Activated CD4-positive, alpha-beta T cell treated with anti-CD3 and anti-CD28 coated beads, Interleukin-2, amount 50 U/mL, for 48 hours (primary cell): ENCODE measurements at places on chromosomes 3 and 15.
A peak's percentile ranks its signal among the peaks of the same experiment; 100 is the strongest.

DNA sequence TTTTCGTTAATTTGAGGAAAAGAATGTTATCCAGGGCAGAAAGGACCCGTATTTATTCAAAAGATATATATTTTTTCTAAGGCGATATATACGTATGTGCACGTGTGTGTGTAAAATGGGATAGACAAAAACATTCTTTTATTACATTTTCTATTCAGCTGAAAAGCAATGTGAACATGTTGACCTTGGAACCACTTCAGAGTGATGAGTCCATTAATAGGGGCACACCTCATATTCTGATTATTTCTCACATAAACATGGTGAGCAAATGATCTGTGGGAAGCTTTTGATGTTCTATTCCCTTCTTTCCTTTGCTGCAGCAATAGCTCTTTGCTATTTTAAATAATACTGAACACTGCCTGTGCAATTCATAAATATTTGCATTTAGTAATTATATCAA lies 87.6 kb downstream of the SYNPR start:
- no peak for DNase-seq

DNA sequence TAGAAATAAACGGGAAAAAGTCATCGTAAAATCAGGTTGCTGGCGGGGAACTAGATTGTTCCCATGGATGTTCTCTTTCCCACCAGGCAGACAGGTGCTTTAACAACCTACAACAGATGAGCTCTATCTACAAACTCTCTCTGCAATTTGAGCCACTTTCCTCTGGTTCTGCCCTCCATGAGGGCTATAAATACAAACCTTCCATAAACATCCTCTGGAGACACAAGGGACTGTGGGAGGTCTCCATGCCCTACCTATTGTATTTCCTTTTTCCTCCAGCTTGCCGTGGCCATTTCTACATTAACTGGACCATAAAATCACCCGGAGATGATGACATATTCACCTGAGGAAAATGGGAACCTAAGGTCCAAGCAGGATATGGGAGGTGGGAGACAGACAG lies 151.1 kb downstream of the GABRB3 start:
- no peak for DNase-seq

- no peak for DNase-seq
Observed at GRCh38 chr3:65526656-65527055, 512.1 kb downstream of the MAGI1 start.

- DNase-seq = peak; percentile 52
Observed at GRCh38 chr3:126197854-126198584, 17.6 kb upstream of the ALDH1L1 start.

- peak; percentile 35 for DNase-seq
Observed at GRCh38 chr15:40878785-40879184, 4.8 kb upstream of the RHOV start.

GRCh38 chr15:22796079-22796478 lies 9.6 kb downstream of the NIPA1 start:
- DNase-seq = no peak

GRCh38 chr3:153404157-153404556 lies 242.1 kb downstream of the RAP2B start:
- DNase-seq = no peak

GRCh38 chr15:51244423-51244869 lies 94.0 kb downstream of the CYP19A1 start:
- DNase-seq = no peak

DNA sequence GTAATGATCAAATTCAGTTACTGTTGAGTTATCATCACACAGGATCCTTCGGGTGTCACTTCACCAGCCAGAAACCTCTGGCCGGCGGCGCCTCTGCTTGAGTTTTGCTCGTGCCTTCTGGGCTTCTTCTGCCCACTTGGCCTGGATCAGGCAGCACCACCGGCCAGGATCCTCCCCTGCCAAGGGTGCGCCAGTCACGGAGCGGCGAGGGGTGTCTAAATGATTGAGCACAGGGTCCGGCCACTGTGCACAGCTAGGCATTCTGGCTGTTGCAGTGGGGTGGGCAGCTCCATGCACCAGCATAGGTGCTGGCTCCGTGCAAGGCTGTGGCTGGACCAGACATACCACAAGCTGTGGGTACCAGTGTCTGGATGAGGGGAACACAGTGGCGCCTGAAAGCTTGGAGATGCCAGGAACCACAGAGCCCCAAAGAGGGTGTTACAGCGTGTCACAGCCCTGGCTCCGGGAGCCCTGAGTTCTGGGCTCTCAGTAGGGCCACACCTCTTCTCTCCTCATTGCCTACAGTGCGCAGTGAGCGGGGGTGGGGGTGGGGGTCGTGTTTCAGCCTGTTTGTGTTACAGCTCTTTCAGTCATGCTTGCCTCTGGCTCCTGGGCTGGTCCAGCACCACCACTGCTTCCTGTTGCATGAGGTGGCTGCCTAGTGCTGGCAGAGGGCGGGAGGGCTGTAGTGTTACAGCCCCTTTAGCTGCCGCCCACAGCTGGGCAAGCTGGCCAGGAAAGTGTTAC lies 169.4 kb downstream of the FNDC3B start:
- DNase-seq = no peak

DNA sequence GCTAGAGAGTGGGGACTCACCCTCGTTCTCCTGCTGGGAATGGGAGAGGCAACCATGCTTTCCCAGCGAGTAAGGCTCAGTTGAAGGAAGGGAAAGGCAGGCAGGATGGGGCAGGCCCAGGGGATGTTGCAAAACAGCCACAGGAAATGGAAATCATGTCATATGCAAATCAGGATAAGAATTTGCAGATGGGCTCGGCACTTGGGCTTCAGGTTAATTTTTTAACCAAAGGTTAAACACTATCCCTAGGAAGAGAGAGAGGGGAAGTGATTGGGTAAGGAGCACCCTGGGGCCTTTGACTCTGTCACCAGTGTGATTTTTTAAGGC lies 14.6 kb upstream of the PLA2G4E start:
- DNase-seq = peak; percentile 35

- no peak for DNase-seq
Observed at GRCh38 chr3:143464850-143465249, 345.3 kb downstream of the CHST2 start.

GRCh38 chr3:186588632-186589031 lies 18.1 kb downstream of the DNAJB11 start:
- DNase-seq = no peak

GRCh38 chr3:149366031-149366430 lies 11.4 kb downstream of the TM4SF1 start:
- no peak for DNase-seq

DNA sequence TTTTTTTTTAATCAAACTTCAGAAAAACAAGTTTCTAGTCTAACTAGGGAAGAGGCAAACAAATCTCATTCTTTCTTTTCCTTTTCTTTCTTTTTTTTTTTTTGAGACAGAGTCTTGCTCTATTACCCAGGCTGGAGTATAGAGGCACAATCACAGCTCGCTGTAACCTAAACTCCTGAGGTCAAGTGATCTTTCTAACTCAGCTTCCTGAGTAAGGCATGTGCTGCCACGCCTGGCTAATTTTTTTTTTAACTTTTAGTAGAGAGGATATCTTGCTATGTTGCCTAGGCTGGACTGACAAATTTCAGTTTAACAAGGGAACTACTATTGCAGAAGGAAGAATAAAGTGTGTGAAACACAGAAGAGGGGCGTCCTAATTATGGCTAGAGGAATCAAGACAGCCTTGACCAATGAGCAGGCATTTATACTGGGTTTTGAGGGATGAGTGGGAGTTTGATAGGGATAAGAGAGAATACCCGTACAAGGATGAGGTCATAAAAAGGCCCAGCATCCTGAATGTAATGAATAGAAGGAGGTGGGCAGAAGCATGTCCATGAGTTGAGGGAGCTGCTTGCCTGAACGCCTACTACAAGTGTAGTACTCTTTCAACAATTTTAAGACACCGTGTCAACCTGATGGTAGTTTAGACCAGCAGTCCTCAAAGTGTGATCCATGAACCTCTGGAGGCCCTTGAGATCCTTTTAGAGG lies 6.7 kb upstream of the ZFAND6 start:
- no peak for DNase-seq
